ENCODE measurements at places on chromosomes 4 and X.

GRCh38 chrX:126165721-126166461, at the start of gene DCAF12L2:
DCAF12L2 (minus strand) TSS chrX:126166289; CDS start chrX:126165924, 365 bp downstream.
- no peak for DNase-seq

DNA sequence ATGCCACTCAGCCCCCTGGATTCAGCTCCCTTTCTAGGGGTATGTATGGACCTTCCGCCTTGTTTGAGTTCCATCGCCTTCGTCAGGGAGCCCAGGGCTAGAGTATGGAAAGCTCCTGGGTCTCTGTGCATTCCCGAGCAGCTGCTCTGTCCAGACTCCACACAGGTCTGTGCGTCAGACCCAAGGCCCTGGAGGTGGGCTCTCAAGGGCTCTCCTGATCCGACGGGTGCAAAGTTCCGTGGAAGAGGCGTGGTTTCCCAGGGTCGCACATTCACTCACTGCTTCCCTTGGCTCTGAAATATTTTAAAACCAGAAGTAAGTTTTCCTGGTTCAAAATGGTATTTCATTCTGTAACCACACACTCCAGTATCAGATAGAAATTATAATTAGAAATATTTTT, 863.2 kb downstream of the TRIML1 start:
- no peak for DNase-seq

GRCh38 chrX:38701073-38701472, 100.2 kb upstream of the MID1IP1 start:
- no peak for DNase-seq

- DNase-seq = no peak
Measured at GRCh38 chr4:147640331-147640730, 23.1 kb downstream of the TMEM184C start.

DNA sequence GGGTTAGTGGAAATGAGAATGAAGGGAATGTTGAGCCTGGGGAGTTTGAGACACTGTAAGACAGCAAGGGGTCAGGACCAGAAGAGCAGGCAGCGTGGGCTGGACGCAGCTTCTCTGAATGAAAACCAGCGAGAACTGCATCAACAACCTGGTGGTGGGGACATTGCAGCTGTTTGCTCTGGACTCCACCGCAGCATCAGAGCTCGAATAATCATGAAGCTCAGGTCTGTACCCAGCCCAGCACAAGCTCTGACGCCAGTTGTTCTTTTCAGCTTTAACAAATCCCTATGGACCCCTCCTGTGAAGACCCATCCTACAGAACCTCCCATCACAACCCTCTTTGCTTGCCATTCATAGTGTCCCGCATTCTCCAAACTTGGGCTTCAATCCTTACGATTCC, 106.8 kb upstream of the PNPLA4 start:
- no peak for DNase-seq

GRCh38 chr4:24321131-24321530, 263.2 kb downstream of the DHX15 start:
- DNase-seq = no peak

DNA sequence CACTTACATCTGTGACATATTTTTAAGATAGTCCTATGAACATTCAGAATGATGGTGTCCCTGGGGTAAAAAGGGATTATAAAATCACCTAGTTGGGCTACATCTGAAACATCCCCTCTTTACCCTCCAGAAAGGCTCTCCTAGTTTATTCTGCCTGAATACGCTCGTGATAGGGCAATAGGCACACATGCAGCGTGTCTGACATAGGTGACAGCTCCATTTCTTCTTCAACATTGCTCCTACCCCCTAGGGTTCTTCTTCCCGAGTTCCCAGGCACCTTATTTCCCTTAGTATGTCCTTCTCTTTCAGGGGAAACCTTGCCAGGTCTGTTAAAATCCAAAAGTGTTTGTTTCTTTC, 27.1 kb upstream of the CFAP299 start:
- no peak for DNase-seq

DNA sequence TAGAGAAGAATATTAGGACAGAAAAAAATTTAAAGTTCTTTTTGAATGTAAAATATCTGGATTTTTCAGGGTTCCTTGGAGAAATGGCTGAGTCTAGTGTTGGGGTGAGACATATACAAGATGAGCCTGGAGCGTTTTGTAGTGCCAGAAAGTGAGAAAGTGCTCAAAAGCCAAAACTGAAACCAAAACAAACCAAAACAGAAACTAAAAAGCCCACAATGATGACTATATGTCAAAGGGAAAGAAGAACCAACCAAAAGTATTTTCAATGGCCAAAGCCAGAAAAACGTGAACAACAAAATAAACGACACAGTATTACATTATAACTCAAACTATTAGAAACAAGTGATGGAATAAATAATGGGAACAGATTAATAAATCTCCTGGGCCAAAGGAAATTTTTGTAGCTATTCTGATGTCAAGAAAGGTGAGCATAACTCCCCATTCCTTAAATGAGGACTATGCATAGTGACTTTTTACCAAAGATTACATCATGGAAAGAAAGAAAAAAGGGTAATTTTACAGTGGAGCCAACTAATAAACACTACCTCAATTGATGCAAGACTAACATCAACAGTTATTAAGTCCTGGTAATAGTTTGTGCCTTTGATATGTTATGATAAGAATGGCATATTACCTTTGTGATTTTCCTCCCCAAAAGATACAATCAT, 1137.6 kb downstream of the C4orf33 start:
- DNase-seq = no peak

DNA sequence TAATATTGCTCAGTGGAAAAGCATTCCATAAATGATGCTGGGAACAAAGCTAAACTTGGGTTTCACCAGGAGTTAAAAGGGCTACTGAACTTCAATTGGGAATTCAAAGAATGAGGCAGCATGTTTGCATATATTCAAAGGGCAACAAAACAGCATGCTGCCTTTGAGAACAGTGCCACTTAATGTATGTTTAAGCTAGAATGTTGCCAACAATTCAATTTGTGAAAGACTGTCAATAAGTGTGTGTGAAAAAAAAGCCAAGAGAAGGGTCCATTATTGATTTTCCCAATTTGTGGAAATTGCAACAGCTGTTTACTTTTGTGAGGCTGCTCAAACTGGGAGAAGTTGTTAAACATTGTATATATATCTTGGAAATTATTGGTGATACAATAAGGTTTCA, 701.9 kb upstream of the ACTRT1 start:
- no peak for DNase-seq

- no peak for DNase-seq
Measured at GRCh38 chr4:98430708-98431403, 169.7 kb downstream of the RAP1GDS1 start.

- no peak for DNase-seq
Measured at GRCh38 chr4:57632564-57632963, 522.4 kb upstream of the IGFBP7 start.

GRCh38 chr4:31391976-31392375, 671.8 kb downstream of the PCDH7 start:
- no peak for DNase-seq

- DNase-seq = no peak
Measured at GRCh38 chrX:108270739-108271396, 167.4 kb downstream of the COL4A6 start.

- no peak for DNase-seq
Measured at GRCh38 chr4:47484168-47484567, 907 bp upstream of the ATP10D start.

DNA sequence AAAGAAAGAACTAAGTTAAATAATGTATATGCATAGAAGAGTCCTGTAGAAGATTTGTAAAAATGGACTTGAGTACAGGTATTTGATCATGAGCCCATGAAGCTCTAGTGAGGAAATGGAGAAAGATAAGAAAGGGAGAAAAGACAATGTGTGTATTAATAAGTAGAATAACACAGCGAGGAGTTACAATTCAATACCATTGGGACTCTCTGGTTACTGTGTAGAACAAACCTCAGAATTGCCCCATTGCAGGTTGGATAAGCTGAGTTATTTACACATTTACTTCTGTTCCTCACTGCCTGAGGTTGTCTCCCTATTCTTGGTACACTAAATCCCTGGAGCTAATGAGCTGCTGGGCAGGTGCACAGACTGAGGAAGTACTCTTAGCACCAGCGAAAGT, 33.3 kb downstream of the BANK1 start:
- DNase-seq = no peak

DNA sequence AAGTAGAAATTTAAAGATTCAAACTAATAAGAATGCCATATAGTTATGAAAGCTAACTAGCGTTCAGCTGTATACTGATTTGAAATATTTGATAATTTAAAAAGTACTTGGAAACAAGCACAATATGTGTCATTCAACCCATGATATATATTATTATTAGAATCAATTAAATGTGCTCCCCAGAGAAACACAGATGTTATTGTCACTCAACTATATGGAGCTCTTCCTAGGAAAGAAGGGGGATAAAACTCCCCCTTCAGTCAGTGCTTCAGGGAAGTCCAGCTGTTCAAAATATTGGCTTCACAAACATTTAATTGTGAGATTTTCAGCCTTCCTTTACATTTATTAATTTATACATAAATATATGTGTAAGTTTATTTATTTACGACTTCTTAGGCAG, 135.9 kb downstream of the SLC4A4 start:
- DNase-seq = no peak

GRCh38 chrX:50469206-50469605, 1.4 kb downstream of the DGKK start:
- DNase-seq = no peak

- DNase-seq = no peak
Measured at GRCh38 chrX:8126648-8127047, 44.4 kb downstream of the VCX2 start.

DNA sequence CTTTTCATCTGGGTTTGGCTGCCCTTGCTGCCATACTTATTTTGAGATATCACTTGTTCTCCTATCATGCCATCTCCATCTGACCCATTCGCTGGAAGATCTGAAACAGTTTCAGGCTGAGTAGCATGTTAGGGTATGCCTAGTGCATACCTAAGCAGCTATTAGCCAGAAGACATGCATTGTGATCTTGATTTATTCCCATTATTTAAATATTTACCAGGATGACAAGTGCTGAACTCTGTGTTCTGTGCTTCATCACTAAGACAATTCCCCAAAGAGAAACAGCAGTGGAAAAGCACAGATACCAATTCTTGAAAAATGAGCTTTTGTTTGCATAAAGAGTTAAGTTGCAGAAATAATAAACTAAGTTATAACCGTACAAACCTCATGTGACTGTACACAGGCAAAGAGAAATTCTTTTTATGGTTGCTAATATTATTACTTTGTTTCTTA, 271.0 kb upstream of the ARSJ start:
- no peak for DNase-seq

GRCh38 chr4:136442447-136442846, 1089.8 kb downstream of the PCDH18 start:
- no peak for DNase-seq

DNA sequence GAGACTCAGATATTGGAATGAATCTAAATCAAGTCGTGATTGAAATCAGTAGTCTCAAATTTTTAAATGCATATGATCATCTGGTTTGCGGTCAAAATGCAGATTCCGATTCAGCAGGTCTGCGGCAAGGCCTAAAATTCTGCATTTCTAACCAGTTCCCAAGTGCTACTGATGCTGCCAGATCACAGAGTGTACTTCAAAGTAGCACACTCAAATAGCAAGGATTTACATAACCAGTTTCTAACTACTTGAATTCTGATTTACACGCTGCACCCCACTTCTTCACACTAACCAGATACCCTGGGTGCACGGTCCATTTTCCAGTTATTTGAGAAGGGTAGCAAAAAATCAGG, 752 bp downstream of the MBTPS2 start:
- DNase-seq = no peak

DNA sequence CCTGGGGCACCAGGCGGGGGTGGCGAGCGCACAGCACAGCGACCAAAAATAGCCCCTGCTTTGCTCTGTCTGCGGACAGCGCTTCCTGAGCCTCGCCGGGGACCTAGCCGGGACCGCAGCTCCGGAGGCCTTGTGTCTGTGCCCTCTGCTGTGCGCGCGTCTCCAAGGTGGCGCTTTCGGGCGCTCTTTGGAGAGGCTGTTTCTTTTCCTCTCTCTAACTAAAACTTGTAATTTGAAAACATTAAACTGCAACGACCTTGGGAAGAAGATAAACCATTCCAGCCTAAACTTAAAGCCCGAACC, 3.4 kb downstream of the ARX start:
- DNase-seq = no peak

Measured in activated CD4-positive, alpha-beta T cell treated with anti-CD3 and anti-CD28 coated beads, Interleukin-2, amount 50 U/mL, for 24 hours (primary cell).